COLO829 (cell line): ENCODE measurements at places on chromosomes 6 and 20.

- DNase-seq: no peak
Observed at GRCh38 chr6:155818698-155819097, 363.1 kb upstream of the NOX3 start.

GRCh38 chr20:38700141-38700540 is 24.1 kb upstream of the SLC32A1 start:
- DNase-seq: no peak

DNA sequence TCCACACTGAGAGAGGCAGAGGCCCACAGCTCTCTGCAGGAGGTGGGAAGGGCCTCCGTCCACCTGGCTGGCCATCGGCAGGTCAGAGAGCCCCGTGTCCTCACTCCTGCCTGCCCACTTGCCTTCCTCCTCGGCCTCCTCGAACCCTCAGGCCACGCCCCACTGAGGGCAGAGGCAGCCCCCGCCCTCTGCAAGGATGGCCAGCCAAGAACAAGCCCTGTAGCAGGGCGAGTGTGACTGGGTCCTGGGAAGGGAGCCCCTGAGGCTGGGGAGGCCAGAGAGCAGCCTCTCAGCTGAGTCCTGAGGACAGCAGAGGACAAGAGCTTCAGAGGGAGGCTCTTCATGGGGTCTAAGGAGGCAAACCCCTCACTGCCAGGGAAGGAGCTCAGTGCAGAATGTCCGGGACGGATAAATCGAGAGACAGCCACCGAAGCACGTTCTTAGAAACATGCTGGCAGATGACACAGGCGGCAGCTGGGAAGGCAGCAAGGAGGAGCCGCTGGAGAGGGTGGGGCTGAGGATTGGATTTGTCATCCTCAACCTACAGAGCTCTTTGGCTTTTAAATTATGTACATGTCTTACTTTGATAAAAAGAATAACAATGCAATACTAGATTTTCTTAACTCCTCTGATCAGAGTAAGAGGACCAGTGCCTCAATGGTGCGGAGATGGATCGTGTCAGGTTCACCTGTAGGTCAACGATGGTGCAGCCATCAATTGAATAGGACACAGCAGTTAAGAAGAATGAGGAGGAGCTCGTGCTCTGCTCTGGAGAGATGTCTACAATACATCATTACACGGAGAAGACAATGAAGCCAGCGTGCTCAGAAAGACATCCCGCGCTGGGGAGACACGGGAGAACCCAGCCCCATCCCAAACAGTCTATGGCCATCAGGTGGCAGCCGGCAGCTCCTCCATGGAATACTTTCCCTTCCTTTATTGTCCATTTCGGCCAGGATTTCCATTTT is 53.0 kb downstream of the GNAS-AS1 start:
- DNase-seq: no peak

DNA sequence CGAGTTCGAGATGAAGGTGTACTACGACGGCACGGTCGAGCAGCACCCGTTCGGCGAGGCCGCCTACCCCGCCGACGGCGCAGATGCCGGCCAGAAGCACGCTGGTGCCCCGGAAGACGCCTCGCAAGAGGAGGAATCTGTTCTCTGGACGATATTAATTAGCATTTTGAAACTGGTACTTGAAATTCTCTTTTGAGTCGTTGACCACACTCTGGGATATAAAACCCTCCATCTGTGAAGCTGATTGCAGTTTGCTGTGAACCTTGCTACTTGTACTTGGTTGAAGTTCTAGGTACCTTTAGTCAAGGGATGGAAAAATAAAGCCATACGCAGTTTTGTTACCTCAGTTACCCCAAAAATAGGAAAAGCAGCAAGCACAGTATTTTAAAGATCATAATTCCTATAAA is 917 bp downstream of the C6orf120 start:
- no peak for DNase-seq

- peak; percentile 32 for DNase-seq
Observed at GRCh38 chr6:107732461-107732860, 91.7 kb downstream of the SCML4 start.

DNA sequence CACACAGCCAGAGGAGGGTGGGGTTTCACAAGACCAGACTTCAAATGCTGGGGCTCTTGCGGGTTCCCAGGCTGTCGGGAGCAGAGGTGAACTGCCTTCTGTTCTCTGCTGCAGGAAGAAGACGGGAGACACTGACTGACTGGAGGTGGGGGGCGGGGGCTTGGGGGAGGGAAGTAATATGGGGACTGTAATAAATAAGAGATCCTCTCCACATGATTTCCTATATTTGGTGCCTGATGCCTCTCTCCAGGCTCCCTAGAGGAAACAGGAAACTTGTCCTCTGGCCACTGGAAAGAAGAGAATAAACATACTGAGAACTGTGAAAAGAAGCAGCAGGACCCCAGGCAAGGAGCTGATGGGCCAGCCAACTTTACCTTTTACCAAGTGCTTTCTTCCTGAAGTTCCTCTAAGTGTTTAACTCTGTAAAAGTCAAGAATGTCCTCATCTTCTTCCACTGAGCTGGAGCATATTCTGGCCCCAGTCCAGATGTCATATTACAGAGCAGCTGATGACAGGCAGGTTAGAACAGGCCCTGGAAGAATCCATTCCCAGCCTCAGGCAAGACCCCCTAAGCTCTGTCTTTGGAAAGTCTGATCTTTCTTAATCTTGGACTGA is 33.2 kb upstream of the ADGRF5 start:
- DNase-seq: no peak

DNA sequence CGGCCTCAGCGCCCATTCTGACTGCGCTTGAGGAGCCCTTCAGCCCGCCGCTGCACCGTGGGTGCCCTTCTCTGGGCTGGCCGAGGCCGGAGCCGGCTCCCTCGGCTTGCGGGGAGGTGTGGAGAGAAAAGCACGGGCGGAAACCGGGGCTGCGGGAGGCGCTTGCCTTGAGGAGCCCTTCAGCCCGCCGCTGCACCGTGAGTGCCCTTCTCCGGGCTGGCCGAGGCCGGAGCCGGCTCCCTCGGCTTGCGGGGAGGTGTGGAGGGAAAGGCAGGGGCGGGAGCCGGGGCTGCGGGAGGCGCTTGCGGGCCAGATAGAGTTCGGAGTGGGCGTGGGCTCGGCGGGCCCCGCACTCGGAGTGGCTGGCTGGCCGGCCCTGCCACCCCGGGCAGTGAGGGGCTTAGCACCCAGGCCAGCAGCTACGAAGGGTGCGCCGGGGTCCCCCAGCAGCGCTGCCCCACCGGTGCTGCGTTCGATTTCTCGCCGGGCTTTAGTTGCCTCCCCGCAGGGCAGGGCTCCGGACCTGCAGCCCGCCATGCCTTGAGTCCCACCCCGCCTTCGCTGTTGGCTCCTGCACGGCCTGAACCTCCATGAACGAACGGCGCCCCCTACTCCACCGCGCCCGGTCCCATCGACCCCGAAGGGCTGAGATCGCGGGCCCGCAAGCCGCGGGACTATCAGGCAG is 45.7 kb upstream of the MCUR1 start:
- no peak for DNase-seq

DNA sequence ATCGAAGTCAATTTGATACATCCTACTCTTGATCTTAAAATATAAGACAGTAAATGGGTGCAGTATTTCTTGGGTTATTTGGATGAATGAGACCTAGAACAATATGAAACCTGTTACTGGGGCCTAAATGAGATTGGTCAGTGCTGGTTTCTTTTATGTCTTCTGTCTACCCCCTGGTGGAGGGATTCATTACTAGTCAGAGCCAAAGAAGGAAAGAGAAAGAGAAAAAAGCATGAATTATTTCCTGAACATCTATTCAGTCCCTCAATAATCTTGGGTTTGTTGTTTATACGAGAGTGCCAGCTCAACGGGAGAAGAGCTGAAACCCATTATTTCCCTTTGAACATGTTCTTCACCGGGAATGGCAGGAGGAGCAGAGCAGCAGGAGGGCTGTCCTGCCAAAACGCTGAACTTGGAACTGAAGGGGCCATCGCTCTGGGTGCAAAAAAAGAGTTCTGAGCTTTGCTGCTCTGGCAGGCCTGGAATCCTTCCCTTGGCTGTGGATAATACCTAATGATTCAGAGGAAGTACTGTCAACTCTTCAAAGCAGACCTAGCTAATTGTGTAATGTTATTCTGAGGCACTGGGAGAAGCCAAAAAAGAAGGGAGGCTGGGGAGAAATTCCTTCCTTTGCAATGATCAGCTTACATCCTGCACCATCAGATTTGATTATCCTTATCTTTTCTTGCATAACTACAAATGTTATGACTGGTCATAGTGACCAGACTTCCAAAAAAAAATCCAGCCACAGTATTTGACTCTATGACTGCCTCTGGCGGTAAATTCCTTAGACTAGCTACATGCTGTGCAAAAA is 72.0 kb downstream of the BLOC1S5 start:
- peak; percentile 83 for DNase-seq

- no peak for DNase-seq
Observed at GRCh38 chr20:7897781-7898364, 42.4 kb downstream of the HAO1 start.

- DNase-seq: no peak
Observed at GRCh38 chr6:82521369-82521768, 157.8 kb downstream of the TPBG start.
